ENCODE measurements at places on chromosomes 7 and 10. TPM values are rescaled to one million over a fixed set of nuclear protein-coding genes. Genes with fewer than 3 reads are reported as not detected.

Gene CELF2
- polyA plus RNA-seq, result 10.4 TPM

Gene FRA10AC1
- 54.0 TPM for polyA plus RNA-seq

Gene NUTM2A
- polyA plus RNA-seq, result 2.8 TPM

Gene SCIN
- polyA plus RNA-seq, result 127 TPM

Gene TMEM26
- polyA plus RNA-seq, result 9.6 TPM

Gene EVX1
- 0.07 TPM for polyA plus RNA-seq

Gene FEZF1
- polyA plus RNA-seq, result not detected

Gene CDNF
- 3.2 TPM for polyA plus RNA-seq

Gene DRGX
- polyA plus RNA-seq, result not detected

Gene ENTPD7
- 18.0 TPM for polyA plus RNA-seq

Gene ZNF804B
- polyA plus RNA-seq, result 0.21 TPM

Gene RELN
- polyA plus RNA-seq, result 20.0 TPM

Gene OR13A1
- polyA plus RNA-seq, result not detected

Gene RSPH10B2
- not detected for polyA plus RNA-seq

Gene SPDYE11
- 1.3 TPM for polyA plus RNA-seq

Gene ZNF425
- 7.3 TPM for polyA plus RNA-seq

Gene EPO
- 0.17 TPM for polyA plus RNA-seq

Gene CYP2C8
- 1.4 TPM for polyA plus RNA-seq

Gene CALHM1
- 0.08 TPM for polyA plus RNA-seq

Gene PALD1
- 10.5 TPM for polyA plus RNA-seq

Gene SYT15B
- 1.1 TPM for polyA plus RNA-seq

Gene PTF1A
- not detected for polyA plus RNA-seq

Gene ANKRD7
- polyA plus RNA-seq, result 3.7 TPM

Gene NPY4R
- not detected for polyA plus RNA-seq

Gene MYL10
- polyA plus RNA-seq, result 0.36 TPM

Gene AZGP1
- polyA plus RNA-seq, result 69.0 TPM

Gene STEAP1B
- 2.1 TPM for polyA plus RNA-seq

Gene GRID1
- 1.4 TPM for polyA plus RNA-seq

Gene PHKG1
- polyA plus RNA-seq, result 0.73 TPM

Gene CD36
- polyA plus RNA-seq, result 39.2 TPM

Gene CYP2C19
- 0.14 TPM for polyA plus RNA-seq

Gene SRRM3
- 2.3 TPM for polyA plus RNA-seq

Gene SLC13A1
- polyA plus RNA-seq, result 15.3 TPM

Gene GBF1
- polyA plus RNA-seq, result 41.5 TPM

Gene FAM25G
- polyA plus RNA-seq, result not detected

Gene ACBD7
- 8.0 TPM for polyA plus RNA-seq

Gene NUDT13
- 4.6 TPM for polyA plus RNA-seq

Gene CALML3
- polyA plus RNA-seq, result not detected

Gene ZNF3
- 54.7 TPM for polyA plus RNA-seq

Gene LIPK
- polyA plus RNA-seq, result not detected
